ENCODE measurements at places on chromosomes 13 and 19.

DNA sequence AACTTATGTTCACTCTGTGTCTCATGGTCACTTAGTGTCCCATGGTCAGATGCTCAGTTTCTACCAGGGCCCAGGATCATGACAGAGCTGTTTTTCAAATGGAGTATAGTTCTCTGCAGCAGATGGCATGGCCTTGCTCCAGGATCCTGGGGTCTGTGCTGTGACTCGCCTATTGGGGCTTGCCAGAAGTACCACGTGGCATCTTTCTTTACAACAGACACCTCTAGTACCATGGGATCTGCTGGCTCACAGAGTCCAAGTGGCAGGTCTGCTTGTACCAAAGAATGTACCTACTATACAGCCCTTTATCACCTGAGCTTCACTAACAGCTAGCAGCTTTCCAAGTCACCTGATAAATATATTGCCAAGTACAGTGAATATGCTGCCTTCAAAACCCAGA lies 6.0 kb upstream of the RNF6 start:
- DNase-seq, result no peak

DNA sequence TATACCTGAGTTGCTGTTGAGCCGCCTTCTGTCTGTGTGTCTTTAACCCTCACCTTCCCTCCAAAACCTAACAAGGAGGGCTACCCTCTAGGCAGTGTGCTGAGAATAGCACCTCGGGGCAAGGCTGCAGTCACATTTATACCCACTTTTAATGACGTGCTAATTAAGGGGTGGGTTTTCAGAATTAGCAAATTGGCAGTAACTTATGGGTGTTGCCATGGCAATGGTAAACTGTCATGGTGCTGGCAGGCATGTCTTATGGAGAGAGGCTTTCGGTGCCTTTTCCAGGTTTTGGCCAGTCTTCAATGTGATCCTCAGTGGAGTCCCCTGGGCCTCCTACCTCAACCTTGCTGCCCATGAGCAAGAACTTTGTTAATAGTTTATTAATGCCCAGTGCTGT lies 1.2 kb upstream of the PNMA8A start:
- DNase-seq, result no peak

DNA sequence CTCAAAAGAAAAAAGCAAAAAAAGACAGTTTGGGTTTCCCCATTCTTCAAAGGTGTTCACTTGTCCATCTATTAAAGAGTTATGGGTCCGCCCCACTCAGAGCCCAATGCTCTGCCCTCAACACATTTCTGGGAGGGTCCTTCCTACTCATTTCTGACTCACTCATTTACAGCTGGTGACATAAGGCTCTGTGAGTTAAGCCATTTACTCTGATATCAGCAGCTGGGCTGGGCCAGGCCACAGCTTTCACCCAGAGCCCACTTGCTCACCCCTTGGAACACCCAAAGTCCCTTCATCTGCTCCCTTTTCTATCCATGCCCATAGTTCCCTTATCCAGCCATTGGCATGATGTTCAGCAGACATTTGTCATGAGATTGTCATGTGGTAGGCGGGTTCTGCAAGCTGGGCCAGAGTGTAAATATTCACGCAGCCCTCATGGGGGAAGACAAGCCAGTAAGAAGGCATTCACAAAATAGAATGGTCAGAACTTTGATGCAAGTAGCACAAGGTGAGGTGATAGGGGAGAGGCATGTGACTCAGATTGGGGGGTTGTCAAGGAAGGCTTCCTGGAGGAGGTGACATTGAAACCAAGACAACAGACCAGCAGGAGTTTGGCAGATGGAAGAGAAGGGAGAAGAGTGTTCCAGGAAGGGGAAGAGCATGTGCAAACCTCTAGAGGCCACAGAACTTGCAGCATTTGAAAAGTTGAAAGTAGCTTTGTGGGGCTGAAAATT lies 5.9 kb downstream of the MAST1 start:
- no peak for DNase-seq

GRCh38 chr19:10648360-10648759 lies 5.8 kb upstream of the ILF3 start:
- DNase-seq, result no peak

DNA sequence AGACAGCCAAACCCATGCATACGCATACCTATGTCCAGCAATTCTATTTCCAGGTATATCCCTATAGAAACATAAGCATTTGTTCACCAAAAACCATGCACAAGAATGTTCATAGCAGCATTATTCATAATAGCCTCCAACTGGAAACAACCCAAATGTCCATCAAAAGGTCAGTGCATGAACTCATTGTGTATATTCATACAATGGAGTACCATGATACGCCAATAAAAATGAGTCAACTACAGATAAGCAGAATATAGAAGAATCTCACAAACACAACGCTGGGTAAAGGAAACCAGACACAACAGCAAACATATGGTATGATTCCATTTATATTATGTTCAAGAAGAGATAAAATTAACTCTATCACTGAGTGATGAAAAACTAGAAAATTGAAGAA lies 23.8 kb downstream of the DEDD2 start:
- no peak for DNase-seq

GRCh38 chr13:37148501-37148900 lies 43.0 kb upstream of the CSNK1A1L start:
- no peak for DNase-seq

DNA sequence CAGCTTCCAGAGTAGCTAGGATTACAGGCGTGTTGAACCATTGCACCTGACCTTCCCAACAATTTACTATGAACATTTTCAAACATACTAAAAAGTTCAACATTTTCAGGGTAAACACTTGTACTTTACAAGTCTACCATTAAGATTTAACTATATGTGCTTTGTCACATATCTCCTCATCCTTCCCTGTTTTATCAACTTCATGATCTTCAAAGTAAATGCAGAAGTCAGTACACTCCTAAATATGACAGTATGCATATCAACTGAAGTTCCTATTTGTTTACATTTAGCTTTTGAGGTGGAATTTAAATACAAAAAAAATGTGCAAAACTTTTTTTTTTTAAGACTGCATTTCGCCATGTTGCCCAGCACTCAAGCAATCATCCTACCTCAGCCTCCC lies 18.5 kb downstream of the LNX2 start:
- DNase-seq, result no peak

DNA sequence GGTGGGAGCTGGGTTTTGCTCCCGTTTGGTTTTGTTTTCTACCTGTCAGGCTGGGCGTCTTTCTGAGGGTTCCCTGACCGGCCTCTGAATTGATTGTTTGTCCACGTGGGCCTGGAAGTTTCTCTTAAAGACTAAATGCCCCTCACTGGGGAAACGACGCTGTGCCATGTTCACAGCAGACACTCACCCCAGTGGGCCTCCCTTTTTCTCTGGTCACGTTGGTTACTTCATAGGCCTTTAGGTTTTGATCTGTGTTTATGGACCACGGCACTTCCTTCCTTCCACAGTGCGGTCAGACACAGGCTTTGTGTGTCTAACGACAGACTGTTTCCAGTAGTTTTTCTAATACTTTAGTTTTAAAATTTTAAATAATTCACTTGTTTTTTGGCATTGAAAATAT lies 20.1 kb upstream of the NDUFS7 start:
- DNase-seq, result no peak

DNA sequence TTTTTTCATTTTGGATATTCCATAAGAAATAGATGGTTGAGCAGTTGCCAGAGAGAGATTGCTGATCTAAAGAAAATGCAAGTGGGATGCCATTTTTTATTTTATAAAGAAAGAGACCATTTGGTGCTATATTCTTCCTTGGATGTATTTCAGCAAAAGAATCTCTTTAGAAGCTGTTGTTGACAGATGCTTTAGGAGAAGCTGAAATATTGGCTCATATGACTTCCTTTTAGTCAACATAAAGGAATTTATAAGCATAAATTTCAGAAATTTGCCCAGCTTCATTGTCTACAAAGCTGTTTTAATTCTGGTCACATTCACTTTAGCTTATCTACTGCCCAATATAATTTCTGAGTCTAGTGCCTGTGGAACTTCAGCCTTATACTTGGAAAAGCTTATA lies 36.9 kb downstream of the POLR1D start:
- DNase-seq, result no peak

DNA sequence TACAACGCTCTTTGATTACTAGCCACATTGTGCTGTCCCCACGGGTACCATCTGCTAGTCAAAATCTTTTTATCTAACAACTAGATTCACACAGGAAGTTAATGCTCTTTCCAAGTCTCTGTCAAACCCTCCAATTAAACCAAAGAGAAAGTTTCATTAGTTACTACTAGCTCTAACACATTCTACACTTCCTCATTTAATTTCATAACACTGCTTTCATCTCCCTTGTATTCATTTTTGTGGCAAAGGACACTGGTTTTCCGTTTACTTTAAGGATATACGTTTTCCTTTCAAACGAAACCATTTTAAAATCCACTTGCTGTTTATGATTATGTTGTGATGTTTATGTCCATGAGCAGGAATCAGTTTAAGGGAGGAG lies 5.3 kb downstream of the DYRK1B start:
- no peak for DNase-seq

GRCh38 chr13:31394506-31394905 lies 194.7 kb downstream of the B3GLCT start:
- no peak for DNase-seq

GRCh38 chr19:14559916-14560775 lies 11.7 kb downstream of the NDUFB7 start:
- no peak for DNase-seq

GRCh38 chr19:54201980-54202379 lies 1.3 kb downstream of the RPS9 start:
- no peak for DNase-seq

DNA sequence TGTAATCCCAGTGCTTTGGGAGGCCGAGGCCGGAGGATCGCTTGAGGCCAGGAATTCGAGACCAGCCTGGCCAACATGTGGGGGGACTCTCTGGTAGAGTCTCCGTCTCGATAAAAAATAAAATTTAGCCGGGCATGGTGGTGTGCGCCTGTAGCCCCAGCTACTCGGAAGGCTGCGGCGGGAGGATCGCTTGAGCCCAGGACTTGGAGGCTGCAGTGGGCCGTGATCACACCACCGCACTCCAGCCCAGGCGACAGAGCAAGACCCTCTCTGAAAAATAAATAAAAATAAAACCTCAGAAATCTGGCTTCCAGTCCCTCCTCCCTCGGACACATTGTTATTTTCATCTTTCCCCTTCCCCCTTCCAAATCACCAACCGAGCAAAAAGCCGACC lies 332 bp downstream of the IRGQ start:
- DNase-seq, result no peak

- DNase-seq, result no peak
Observed at GRCh38 chr13:85685436-85685835, 113.8 kb downstream of the SLITRK6 start.

DNA sequence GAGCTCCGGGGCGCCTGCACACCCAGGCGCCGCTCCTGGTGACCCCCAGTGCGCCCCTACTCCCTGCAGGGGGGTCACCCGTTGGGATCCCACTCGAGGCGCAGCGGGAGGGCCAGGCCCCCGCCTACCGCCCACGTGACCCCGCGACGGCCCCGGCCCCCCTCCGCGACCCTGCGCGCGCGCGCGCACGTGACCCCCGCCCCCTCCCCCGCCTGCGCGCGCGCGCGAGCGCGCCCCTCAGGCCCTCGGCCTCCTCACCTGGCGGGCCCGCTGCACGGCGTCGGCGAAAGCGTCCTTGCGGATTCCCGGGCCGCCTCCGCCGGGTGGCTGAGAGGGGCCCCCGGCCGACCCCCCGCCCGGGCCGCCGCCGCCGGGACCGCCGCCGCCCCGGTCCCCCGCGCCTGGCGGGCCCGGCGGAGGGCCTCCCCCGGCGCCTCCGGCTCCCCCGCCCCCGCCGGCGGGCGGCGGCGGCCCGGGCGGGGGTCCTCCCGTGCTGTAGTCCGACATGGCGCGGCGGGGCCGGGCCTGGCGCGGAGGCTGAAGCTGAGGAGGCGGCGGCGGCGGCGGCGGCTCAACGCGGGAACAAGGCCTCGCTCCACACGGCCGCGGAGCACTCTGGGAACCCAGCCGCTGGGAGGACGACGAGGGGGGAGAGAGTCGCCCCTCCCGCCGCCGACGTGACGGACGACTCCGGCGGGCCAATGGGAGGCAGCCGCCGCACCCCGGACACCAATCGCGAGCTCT lies at the start of gene KHSRP:
TSS of gene KHSRP (minus strand) at position 617 of the 744 bp plus-strand sequence. CDS start at position 507, 110 bp downstream.
- no peak for DNase-seq

- no peak for DNase-seq
Observed at GRCh38 chr13:91618315-91618714, 219.9 kb downstream of the GPC5 start.

- no peak for DNase-seq
Observed at GRCh38 chr19:34722353-34722752, 11.7 kb upstream of the ZNF181 start.

GRCh38 chr13:23321535-23322241 lies 111.8 kb downstream of the SACS start:
- DNase-seq, result no peak

DNA sequence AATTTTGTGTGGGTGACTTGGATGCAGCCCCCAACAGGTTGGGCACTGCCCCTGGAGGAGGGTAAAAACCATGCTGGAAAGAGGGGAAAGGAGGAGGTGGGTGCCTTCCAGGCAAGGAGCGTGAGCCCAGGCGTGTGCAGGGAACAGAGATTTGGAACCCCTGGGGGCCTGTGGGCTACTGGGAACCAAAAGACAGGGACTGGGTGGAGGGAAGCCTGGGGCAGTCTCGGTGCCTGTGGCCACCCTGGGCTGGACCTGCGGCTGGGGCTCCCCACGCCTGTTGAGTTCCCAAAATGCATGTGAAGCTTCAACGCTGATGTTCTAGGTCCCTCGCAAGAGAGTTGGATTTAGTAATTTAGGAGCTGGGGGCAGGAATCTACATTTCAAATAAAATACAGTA lies 24.8 kb downstream of the GGACT start:
- no peak for DNase-seq

DNA sequence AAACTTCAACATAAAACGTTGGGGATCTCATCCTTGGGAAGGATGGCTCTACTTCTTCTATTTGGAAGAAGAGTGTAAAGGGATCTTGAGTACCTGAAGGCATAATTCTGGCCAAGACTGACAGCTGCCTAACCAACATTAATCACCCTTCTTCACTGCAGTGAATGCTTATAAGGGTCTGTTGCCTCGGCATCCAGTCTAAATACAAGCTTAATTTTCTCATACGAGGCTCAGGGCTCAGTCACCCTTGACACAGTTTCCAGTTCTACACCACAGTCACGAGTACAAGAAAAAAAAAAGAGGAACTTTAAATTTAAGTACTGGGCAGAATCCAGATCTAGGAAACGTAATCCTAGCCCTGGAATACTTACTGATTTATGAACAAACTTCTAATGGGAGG lies 9.0 kb downstream of the FPR3 start:
- DNase-seq, result no peak

DNA sequence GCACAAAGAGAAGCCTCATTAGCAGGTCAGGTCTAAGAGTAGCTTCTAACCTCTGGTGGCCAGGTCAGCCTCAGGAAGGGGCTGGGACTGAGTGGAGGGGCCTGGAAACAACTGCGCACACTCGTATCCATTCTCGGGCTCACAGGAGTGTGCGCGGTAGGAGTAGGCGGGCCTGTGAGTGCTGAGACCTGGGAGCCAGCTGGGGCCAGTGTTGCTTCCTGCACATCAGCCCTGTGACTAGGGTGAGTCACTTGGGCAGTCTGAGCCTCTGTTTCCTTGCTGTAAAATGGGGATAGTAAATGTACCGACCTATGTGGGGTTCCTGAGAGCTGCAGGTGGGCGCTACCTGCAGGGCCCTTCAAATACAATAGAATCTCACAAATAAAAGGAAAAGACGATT lies 26.9 kb downstream of the SIN3B start:
- no peak for DNase-seq

- no peak for DNase-seq
Observed at GRCh38 chr13:112248862-112249592, 127.1 kb upstream of the SPACA7 start.

- DNase-seq, result no peak
Observed at GRCh38 chr19:46861691-46862502, 1.1 kb downstream of the ARHGAP35 start.

Measured in activated T-helper 1 cell treated with anti-CD3 and anti-CD28 coated beads, Interleukin-2, amount 50 U/mL, for 16 hours (primary cell).